ENCODE measurements at places on chromosomes 11 and 22.
A peak's percentile ranks its signal among the peaks of the same experiment; 100 is the strongest.

DNA sequence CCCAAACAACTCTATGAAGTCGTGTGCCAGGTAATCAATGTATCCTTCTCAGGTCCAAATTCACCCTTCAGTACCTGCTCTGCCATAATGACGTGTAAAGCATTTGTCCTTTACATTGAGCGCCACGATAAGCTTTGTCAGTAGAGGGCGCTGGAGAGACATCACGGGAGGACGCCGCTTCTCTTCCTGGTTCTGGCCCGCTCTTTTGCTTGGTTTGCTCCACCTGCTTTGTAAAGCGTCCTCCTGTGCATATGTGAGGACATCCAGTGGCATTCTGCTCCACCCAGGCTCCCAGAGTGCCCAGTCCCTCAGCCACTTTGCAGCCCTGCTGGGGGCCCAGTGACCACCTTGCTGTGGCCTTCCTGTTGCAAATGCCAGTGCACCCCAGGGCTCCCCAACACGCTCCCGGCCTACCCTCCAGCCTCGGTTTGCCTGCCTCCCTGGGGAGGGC is 61.1 kb downstream of the WT1 start:
- no peak for DNase-seq

DNA sequence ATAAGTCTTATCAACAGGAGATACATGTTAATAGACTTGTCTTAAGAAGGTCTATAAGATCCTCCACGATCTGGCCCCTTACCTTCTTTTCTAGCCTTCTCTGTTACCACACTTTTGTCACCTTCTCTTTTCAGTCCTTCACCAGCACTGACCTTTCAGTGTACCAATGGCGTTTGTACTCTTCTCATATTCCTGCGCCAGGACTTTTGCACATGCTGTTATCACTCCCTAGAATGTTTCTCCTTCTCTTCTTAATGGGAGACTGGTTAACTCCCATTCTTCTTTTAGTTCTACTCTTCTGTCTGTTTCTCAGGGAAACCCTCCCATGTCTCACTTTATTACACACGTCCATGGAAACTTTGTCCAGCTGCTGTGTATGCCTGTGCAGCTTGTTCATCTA is 4.4 kb upstream of the EED start:
- no peak for DNase-seq

GRCh38 chr11:1755692-1756561 is 5.5 kb upstream of the IFITM10 start:
- DNase-seq = no peak

DNA sequence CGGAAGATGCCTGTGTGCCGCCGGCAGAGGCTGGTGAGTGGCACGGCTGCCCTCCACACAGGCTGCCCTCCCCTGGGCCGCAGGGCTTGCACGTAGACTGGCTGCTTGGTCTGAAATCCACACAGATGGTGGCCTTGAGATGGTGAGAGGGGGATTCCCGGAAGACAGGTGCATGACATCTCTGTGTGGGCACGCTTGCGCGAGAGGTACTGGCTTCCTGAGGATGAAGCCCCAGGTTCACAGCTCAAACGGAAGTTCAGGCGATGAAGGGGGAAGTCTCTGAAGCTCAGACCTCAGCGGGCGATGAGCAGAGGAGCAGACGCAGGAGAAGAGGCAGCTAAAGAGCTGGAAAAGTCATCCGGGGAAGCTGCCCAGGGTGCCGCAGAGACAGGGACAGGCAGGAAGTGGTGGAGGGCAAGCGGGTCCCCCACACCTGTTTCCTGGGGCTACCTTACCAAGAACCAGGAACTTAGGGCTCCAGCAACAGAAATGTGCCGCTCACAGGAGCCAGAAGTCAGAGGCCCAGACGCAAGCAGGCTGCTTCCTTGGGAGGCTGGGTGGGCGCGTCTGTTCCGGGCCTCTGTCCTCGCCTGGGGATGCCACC is 7.2 kb downstream of the CRELD2 start:
- DNase-seq = peak; percentile 60

DNA sequence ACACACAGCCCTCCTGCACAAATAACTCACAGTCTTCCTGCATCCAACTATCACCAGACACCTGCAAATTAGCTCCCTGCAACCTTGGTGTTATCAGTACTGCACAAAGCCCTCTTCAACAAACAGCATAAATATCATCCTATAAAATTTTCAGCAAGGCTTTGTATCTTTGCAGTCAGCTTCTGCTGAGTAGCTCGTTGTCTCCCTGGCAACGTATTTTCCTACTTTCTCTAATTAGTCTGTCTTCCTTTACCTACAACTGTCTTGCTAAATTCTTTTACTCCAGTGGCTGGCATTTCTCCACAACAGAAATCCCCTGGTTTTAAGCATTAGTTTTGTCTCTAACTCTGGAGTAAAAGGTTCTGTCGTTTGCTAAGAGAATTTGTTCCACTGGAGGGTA is 3.9 kb downstream of the OR8D4 start:
- no peak for DNase-seq

- DNase-seq = no peak
These were observed 38.4 kb downstream of the MACROD1 start for GRCh38 chr11:64127267-64128072.

GRCh38 chr11:91947215-91947820 is 277.3 kb upstream of the FAT3 start:
- no peak for DNase-seq

GRCh38 chr22:48185071-48186055 is 1422.9 kb downstream of the TBC1D22A start:
- DNase-seq = no peak

- no peak for DNase-seq
These were observed 102.4 kb downstream of the RPL27A start for GRCh38 chr11:8784954-8785353.

GRCh38 chr11:119103793-119104192 is 2.1 kb upstream of the DPAGT1 start:
- no peak for DNase-seq

- DNase-seq = no peak
These were observed 35.9 kb upstream of the GRAMD4 start for GRCh38 chr22:46584081-46584921.

GRCh38 chr11:8698917-8699441 is 16.4 kb downstream of the RPL27A start:
- no peak for DNase-seq

DNA sequence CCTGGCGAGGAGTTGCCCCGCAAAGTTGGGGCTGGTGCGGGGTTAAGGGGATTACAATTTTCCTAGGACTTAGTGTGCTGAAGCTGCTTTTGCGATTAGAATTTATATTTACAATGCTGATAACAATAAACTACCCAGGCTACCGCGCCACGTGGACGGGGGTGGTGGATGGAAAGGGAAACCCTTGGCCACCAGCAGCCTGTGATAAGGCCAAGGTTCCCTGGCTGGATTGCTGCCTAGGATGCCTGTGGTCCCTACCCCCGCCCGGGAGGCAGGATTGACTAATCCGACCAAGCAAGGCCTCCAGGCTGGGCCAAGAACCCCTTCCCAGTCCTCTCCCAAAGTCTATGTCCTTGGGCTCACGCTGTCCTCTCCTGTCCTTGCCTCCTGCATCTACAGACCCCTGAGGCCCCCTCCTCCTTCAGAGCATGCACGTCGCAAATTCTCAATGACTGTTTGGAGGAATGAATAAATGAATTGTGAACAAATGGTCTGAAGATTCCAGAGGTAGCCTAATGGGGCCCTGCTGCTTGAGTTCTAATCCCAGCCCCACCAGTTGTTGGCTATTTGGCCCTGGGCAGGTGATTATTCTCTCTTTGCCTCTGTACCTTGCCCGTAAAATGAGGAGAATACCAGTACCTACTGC is 7.6 kb upstream of the CHKA start:
- no peak for DNase-seq

DNA sequence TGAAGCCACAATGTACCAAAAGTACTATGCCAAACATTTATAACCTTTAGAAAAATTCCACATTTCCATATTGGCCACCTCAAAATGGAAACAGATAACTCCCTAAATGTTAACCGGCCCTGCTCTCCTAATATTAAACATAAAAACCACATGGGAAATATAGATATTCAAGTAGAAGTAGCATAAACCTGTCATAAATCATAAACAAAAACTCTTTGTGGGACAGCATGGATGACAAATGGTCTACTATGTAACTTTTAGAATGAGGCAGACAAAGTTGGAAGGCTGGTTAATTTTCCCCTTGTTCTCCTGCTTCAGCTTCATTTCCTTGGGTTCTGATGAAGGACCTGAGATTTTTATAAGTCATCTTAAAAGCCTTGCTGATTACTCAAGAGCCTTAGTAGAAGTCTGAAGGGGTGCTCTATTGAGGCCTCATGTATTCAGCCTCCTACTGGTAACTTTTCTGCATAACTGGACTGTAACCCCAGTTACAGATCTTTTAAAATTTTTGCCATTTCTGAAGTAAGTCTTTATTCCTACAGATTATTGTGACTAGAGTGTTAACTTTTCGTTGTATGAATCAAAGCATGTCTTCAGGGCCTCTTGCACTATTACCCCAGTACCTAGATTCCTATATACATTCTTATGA is 116.4 kb downstream of the STIM1 start:
- DNase-seq = no peak

DNA sequence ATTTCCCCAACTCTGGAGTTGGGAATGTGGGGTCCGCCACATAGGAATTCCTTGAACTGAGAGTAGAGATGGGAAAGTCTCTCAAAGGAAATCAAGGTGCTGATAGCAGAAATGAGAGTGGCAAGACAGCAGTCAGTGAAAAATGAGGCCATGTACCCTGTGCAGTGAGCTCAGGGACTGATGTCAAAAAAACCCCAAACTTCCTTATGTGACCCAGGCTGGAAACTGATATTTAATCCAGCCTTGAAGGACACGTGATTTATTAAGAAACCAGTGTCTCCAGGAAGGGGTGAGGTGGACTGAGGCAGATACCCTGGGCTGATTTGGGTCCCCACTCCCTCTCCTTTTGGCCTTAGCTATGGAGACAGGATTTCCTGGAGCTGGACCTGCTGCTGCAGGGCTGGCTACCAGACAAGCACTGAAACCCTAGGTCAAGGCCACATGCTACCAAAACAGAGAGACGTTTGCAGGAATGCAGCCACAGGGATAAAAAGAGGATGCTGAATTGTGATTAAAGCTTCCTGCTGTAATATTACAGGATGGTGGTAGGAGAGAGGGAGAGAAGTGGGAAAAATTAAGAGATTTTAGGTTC is 25.3 kb upstream of the FCHSD2 start:
- DNase-seq = no peak

GRCh38 chr11:132058211-132058772 is 687.9 kb downstream of the NTM start:
- DNase-seq = no peak

DNA sequence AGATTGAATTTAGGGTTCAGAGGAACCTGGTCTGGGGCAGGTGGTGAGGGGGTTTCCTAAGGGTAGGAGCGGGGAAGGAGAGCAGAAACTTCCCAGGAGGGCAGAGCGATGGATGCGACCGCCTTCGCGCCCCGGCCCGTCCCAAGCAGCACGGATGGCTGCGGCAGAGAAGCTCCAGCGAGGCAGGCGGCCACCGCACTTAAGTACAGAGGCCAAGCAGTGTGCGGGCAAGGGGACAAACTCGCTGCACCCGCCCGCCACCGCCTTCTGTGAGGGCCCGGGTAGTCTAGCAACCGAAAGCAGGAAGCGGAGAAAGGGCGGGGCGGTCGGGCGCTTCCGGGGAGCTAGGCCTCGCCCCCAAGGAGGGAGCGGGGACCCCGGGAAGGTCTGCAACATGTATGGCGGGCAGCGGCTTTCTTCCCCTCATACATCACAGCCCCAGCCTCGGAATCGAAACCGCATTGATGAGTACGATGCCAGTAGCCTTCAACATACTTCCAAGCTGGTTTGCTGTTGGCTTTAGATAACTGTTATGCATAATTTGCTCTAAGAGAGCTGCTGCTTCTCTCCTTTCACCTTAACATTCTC is at the start of gene AGBL2:
Gene AGBL2, minus strand, starts transcription at position 288 of the 588 bp plus-strand sequence. CDS start 719 bp downstream, outside the sequence.
- peak; percentile 74 for DNase-seq

DNA sequence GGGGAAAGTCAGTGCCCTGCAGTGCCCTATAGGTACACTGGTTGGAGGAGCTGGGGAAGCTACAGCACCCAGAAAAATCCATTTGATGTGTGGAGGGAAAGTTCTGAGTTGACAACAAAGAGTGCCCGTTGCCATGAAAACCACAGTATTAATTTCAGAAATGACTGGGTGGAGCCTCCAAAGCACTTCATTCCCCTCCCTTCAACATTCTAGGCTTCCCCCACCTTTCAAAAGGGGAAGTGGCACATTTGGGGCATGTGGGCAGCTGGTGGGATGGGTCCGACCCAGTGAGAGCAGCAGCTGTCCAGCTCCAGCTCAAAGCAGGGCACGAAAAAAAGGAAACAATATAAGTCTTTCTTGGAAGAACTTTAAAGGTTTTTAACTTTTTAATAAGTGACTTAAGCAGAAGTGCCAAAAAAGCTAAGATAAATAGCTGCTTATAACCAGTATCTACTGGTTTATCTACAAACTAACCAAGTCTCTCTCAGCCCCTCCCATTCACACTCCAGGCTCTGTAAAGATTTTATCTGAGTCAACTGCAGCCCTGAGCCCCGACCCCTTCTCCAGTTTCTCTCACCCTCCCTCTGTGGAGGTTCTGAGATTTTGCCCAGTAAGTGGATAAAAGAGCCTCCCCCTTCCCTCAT is 9.0 kb upstream of the AHNAK start:
- DNase-seq = no peak

DNA sequence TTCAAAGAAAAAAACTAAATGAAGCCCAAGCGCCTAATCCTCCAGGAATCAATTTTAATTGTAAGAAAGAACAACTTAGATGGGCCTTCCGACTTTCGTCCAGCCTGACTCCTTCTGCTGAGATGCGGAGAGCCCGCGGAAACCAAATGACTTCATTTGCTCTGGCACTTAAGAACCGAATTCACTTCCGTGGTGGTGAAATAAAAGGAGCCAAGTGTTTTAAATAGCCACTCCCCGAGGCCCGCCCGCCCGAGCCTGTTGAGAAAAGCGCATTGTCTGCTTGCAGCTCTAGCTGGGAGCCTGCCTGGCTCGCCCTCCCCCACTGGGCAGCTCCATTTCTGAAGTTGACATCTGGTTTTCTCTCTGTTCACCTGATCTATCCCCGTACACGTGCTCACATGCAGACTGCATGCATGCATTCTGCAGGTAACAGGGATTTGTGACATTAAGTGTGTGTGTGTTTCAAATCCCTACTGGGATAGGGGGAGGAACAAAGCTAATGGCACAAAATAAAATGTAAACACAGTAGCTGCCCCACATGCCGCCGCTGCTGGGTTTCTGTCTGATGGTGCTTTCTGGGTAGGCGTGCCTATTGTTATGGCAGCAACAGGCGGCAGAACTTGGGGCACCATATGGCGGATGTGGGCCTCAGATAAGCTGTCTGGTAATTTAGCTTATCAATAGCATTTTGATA is 6.2 kb downstream of the TEAD1 start:
- no peak for DNase-seq

- DNase-seq = no peak
These were observed at the start of gene MMP7 for GRCh38 chr11:102530558-102530957. TSS of gene MMP7 (minus strand) at chr11:102530747. CDS start at chr11:102530700, 47 bp downstream.

Measured in activated T-helper 1 cell treated with Interleukin-2 at 50 U/mL for 16 hours (primary cell).